ENCODE measurements at places on chromosomes 2 and 18. TPM values are rescaled to one million over a fixed set of nuclear protein-coding genes. Genes with fewer than 3 reads are reported as not detected.

DNA sequence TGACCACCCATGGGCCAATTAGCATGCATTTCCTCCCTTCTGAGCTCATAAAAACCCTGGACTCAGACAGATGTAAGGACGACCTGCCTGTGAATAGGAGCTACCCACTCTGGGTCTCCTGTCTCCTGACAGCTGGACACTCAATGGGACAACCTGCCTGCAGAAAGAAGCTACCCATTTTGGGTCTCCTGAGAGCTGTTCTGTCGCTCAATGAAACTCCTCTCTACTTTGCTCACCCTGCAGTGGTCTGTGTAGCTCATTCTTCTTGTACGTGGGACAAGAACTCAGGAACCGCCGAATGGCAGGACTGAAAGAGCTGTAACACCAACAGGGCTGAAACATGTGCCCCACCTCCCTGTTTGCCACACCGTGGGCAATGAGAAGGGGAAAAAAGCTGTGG, 60.3 kb upstream of the DYNC1I2 start:
- DNase-seq = no peak

DNA sequence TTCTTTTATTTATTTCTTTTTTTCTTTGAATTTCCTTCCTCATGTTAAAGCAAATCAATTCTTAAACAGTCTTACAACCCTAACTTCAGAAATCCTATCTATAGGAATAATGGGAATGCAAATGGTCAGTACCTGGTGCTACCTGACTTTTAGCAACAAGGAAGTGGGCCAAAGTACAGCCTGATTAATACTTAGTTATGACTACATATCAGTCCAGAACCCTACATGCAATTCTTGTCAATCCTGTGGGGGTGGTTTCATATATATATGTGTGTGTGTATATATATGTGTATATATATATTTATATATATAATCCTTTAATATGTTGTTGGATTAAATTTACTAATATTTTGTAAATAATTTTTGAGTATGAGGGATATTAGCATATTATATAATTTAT, 14.8 kb upstream of the TRAPPC8 start:
- no peak for DNase-seq

- DNase-seq = no peak
These were observed 13.9 kb downstream of the ARPC2 start for GRCh38 chr2:218230882-218231281.

GRCh38 chr2:189534854-189535832, 45.4 kb downstream of the SLC40A1 start:
- DNase-seq = no peak

GRCh38 chr18:37385846-37386778, 179.5 kb downstream of the CELF4 start:
- no peak for DNase-seq

- no peak for DNase-seq
These were observed at the start of gene CFAP65 for GRCh38 chr2:219041252-219041651. CFAP65 (minus strand) TSS chr2:219041516; CDS start chr2:219039048, 2,468 bp downstream.

The ODC1 gene
- 60.3 TPM for total RNA-seq

The DUSP2 gene
- total RNA-seq = 57.5 TPM

- no peak for DNase-seq
These were observed 113.8 kb upstream of the NRXN1 start for GRCh38 chr2:51145761-51146160.

The MAP3K19 gene
- not detected for total RNA-seq

DNA sequence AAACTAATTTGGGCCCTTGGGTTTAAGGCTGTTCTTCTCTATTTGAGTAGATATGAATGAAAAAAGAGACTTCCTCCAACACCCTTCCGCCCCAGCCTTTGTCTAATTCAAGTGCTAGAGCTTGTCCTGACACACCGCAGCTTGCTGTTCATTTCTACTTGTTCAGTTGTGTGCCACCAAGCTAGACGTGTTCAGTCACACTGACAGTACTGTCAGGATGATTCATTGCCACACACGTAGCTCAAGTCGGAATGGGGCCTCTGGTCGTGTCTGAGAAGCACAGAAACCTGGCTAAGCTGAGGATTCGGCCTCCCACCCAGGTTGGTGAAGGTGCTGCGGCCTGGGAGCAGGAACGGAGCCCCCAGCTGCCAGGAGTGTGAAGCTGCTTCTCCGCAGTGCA, 45.6 kb upstream of the INHBB start:
- DNase-seq = no peak

DNA sequence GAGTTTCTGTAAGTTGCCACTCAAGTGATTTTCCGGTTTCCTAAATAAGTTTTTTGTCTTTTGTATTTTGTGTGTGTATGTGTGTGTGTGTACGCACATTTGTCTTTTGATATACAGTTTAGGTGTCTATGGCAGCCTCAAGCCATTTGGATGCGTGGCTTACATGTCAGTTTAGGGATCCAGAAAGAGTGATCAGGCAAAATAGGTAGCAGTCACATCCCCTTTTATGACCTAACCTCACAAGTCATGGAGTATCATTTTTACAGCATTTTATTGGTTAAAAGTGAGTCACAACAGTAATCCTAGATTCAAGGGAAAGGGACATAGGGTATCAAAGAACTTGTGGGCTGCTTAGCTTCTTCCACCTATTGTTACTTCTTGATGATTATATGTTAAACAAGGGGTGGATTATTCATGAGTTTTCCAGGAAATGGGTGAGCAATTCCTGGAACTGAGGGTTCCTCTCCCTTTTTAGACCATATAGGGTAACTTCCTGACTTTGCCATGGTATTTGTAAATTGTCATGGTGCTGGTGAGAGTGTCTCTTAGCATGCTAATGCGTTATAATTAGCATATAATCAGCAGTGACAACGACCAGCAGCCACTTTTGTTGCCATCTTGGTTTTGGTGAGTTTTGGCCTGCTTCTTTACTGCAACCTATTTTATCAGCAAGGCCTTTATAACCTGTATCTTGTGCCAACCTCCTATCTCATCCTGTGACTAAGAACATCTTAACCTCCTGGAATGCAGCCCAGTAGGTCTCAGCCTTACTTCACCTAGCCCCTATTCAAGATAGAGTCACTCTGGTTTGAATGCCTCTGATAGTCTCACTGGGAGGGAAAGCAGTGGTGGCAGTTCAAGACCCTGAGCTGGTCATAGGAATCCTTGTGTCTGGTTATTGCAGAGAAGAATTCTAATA, 8.6 kb upstream of the SOCS6 start:
- DNase-seq = no peak

GRCh38 chr18:32431753-32432152, 38.9 kb downstream of the GAREM1 start:
- no peak for DNase-seq

- DNase-seq = peak; percentile 32
These were observed 16.6 kb downstream of the NIF3L1 start for GRCh38 chr2:200905618-200906296.

DNA sequence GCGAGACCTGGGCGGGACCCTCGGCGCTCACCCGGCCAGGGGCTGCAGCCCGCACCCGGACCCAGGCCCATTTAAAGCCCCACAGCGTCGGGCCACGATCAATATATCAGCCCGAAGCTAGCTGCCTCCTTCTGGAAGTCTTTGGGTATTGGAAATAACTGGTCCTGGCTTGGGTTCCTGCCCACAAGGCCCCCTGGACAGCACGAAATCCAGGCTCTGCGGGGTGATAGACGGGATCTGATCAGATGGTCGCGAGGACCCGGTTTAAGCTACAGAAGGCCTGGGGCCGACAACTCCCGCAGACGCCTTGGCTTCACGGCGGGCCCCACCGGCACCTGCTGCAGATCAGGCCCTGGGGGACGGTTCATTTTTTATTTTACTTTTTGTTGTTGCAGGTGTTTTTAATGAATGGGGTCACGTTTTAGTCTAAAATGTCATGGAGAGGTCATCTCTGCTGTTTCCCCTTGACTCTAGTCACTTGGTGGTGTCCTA, 362 bp upstream of the PSTPIP2 start:
- no peak for DNase-seq

- no peak for DNase-seq
These were observed 5.4 kb upstream of the KCNE4 start for GRCh38 chr2:223046470-223047040.

GRCh38 chr18:13872373-13872772, 43.0 kb downstream of the MC2R start:
- no peak for DNase-seq

The PROKR1 gene
- total RNA-seq = not detected

The GAL3ST2 gene
- total RNA-seq = 2.6 TPM

GRCh38 chr2:206797376-206797775, 32.0 kb downstream of the FASTKD2 start:
- DNase-seq = no peak

The IL36B gene
- total RNA-seq = not detected

The ITGA6 gene
- total RNA-seq = 45.9 TPM

The MRPS5 gene
- 54.4 TPM for total RNA-seq

GRCh38 chr2:12714391-12715221, 2.1 kb upstream of the TRIB2 start:
- DNase-seq = no peak

- DNase-seq = no peak
These were observed 19.8 kb upstream of the MAP4K4 start for GRCh38 chr2:101677658-101678057.

DNA sequence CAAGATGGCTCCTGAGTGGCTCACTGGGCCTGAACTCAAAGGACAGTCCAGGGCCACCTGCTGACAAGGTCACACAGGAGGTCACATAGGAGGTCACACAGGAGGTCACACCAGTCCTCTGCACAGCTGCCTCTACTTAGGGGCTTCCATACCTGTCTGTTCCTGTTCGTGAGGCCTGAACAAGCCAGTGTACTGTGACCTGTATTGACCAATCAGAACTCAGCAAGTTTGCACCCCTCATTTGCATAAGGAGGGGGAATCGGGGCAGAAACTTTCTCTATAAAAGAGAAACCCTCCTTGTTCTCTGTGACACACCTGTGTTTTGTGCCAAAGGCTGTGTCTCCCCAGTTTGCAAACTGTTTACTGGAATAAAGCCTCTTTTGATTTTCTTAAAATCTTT, 478.9 kb downstream of the EIPR1 start:
- no peak for DNase-seq

GRCh38 chr2:98771721-98772524, 41.0 kb upstream of the MGAT4A start:
- DNase-seq = no peak

DNA sequence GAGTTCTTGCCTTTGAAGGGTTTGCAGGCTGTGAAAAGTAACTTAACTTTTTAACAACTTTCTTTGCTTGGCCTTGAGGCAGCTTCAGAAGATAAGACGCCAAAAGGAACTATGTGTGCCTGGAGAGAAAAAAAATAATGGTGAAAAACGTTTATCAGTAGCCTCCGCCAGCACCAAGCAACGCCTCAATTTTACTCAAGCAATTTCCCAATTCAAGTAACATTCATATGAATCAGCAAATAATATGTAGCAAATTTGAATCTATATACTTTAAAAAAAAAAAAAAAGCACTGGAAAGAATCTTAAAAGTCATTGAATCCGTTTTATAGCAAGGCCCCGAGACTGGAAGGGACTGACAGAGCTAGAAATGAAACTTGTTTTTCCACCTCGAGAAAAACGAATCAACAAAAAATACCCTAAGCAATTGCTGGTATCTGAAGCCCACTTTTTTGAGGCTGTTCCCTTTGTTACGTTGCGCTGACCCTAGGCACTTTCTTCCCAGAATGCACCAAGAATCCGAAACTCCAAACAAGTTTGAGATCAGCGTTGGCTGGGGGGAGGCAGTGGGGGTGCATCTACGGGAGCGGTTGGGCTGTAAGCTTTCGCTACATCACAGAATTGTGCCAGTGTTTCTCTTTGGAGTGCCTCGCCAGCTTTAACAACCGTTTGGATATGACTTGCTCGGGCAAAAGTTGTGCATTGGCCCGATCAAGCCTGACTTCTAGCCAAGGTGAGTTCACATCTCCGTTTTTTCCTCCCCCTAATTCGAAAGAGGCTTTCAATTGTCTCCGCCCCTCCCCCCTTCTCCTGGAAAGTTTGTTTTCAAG, 2.7 kb upstream of the TGIF1 start:
- DNase-seq = peak; percentile 54

DNA sequence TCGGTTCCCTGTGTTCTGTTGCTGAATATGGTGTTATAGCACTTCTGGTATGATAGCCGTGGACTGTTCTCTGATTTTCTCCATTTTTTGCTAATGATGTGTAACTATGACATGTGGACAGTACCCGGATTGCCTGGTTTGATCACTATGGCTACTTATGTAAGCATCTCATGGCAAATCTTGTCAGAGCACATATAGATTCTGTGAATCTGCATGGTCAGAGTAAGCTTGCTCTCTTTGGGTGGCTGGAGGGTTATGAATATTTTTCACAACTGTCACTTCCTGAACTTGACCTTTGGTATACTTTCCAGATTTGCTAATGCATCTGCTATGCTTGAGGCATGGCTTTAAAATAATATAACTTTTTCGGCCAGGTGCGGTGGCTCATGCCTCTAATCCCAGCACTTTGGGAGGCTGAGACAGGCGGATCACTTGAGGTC, 36.8 kb upstream of the ATP8B1 start:
- no peak for DNase-seq

The EGR4 gene
- total RNA-seq = not detected

- DNase-seq = no peak
These were observed 16.2 kb upstream of the CLASP1 start for GRCh38 chr2:121665504-121665903.

The FABP1 gene
- not detected for total RNA-seq

The BOLA3 gene
- total RNA-seq = 27.1 TPM

GRCh38 chr2:177549171-177549570, 156.6 kb downstream of the AGPS start:
- DNase-seq = no peak

All from breast epithelium (tissue), 4 donors.